Dorsolateral prefrontal cortex (tissue), 122 donors: ENCODE measurements at places on chromosomes 2 and 18.

DNA sequence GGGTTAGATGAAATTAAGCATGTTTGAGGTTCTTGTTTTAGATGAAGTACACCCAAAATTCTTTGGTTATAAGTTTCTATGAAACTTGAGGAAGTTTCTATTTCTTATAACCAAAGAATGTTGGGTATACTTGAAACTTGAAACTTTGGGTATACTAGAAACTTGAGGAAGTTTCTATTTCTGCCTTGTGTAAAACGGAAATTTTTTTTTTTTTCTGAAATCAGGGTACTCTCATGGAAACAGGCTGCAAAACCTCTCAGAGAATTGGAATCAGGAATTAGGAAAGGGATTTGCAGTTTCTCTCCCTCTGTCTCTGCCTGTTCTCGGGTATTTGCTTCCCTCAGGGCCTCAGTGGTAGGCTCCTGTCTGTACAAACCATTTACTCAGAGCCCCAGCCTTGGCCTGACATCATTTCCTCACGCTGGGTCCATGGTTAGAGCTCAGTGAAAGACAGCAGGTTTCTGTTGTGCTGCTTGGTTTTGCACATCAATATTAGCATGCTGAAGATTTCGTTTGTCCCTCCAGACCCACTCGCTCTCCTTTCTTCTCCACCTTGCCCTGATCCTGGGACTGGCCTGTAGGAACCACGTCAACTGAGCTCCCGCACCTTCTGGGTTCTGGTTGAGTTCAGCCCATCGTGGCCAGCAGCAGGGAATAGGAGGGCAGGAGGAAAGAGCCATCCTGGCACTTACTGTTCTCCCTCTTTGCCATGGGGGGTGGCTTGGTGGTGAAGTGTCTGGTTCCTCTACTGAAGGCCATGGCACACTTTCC lies 106.4 kb downstream of the POLR1A start:
- no peak for DNase-seq

DNA sequence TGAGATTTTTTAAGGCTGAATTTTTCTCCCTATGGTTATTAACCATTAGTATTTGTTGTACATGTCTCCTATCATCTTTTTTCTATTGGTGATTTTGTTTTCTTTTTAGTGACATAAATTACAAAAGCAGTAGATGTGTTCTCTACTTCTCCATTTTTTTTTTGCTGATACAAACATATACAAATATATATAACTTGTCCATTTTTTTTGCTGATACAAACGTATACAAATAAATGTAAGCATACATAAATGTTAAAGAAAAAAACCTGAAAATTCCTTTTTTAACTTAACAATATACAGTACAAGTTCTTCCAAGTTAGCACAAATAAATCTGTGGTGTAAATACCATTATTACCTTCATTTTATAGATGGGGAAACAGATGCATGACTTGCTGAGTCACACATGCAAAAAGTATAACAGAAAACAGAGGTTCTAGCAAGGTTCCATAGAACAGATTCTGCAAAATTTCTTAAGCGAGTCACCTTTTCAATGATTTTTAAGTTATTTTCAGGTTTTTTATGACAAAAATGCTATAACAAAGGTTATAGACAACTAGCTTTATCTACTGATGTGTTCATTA lies 2.1 kb downstream of the MSGN1 start:
- DNase-seq, result no peak

DNA sequence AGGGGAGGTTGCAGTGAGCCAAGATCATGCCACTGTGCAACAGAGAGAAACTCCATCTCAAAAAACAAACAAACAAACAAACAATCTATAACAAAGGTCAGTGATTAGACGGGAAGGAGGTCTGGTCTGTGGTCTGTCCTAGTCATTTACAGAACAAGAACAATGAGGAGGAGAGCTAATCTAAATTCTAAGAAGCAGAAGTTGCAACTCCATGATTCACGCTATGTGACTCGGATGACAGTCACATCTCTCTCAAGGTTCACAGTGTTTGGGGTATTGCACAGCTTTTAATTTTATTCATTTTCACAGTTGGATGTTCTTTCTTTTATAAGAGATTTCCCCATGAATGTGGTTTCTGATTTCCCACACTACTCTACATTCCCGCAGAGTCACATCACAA lies 218.7 kb upstream of the PIEZO2 start:
- no peak for DNase-seq

DNA sequence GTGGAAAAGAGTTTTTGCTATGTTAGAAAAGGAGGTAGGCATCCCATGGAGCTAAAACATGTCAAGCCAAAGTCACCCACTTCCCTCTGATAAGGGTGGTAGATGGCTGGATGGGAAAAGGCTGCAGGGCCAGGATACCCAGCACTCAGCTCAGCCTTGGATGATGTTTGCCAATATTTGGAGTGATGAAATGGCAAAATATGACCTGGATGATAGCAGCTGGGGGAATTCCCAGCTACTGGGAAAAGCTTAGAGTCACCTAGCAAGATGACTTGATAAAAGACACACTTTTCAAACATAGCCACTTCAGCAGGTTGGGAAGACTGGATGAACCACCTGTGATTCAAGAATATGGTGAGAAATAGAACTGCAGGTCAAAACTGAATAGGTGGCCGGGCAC lies 10.1 kb downstream of the RFX8 start:
- no peak for DNase-seq

- DNase-seq, result no peak
These were observed 1.8 kb downstream of the ZFP36L2 start for GRCh38 chr2:43224571-43225092.

GRCh38 chr18:49169037-49169521 lies 218.3 kb upstream of the SMAD7 start:
- DNase-seq, result no peak

DNA sequence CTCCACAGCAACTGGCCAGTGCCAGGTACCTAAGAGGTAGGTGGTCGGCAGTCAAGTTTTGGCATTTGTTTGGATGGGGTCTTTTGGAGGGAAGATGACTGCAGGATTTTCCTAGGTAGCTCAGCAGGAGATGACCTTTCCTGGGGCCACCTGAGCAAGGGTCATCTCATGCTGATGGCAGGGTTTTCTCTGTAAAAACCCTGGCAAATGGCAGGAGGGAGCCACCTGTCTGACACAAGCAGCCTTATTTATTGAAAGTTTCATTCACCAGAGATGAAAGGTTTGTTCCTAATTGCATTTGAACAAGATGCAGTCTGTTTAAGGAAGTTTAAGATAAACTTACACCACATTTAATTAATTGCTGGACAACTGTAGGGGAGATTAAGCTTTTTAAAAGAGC lies 31.6 kb upstream of the ACAA2 start:
- DNase-seq, result no peak

DNA sequence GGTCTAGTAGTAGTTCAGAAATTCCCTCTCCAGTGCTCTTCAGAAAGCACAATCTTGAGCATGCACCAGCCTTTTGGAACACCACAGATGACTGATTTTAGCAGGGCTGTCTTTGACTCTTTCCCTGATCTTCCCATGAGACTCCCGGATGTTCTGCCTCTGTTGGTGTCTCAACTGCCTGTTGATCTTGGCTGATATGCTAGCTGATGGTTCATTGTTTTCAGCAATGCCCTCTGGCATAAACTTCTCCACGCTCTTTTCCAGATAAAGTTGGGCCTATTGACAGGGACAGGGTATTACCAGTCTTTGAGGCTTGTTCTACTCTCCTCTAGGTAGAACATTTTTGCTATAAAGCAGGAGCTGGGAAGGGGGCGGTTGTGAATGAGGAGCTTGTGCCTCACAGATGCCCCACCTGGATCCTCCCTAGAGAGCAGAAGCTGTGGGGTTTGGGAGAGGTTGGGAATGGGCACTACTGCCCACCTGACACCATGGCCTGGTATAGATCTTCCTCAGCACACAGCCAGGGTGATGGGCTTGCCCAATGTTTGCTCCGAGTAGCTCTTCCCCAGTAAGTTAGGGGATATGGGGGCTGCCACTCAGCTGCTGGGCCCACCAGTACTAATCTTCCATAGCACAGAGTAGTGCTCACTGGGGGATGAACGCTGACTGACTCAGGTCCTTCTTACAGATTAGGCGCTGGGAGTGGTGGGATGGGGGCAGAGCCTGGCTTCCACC lies 111.3 kb downstream of the PTGR3 start:
- DNase-seq, result no peak

GRCh38 chr2:150234787-150235446 lies 252.6 kb downstream of the RND3 start:
- no peak for DNase-seq

DNA sequence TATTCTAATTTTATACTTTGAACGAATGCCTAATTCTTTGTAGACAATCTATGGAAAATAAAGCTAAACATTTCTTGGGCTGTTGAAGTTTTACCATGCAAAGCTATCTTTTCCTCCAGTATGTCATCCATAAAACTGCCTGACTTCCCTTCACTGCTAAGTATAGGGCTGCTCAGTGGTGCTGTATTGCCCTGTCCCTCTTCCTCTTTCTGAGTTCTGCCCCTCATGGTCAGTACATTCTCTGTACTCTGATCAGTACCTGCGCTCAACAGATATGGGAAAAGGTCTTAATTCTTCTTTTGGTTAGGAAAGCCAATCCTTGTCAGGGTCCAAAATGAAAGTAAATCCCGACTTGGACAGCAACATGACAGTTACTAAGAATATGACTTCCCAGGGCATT lies 321.9 kb downstream of the RAD51AP2 start:
- DNase-seq, result no peak

DNA sequence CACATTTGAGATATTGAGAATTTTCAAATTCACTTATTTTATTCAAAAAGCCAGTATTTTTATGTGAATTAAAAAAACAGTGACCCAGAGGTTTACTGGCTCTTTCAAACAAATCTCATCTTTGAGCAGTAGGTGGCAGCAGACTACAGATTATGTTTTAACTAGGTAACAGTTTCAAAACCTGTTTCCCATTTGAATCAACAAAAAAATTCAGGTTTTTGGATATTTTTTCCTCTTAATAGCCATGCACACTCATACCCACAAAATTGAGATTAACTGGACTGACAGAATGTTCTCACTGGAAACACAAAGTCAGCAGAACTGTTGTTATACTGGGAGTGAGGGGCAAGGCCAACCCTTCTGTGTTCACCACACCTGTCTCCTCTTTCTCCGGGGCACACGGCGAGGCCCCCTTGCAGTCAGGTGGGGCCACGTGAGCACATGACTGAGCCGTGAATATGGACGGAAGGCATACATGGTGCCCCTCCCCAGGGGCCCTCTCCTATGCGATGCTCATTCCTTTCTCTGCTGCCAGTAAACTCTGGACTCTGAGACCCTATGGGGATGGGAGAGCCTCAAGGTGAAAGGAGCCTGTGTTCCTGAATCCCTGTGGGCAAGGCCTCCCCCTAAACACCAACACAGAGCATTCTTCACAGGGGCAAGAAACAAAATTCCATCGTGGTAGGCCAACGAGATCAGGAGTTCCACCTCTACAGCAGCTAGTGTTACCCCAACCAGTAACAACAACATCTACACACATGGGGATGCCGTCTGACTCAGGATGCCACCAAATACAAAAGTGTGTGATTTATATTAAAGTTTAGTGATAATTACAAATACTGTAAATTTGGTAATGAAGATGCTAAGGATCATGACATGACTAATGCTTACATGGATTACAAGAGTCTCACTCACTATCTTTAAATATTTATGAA lies 80.4 kb downstream of the LPIN2 start:
- no peak for DNase-seq

DNA sequence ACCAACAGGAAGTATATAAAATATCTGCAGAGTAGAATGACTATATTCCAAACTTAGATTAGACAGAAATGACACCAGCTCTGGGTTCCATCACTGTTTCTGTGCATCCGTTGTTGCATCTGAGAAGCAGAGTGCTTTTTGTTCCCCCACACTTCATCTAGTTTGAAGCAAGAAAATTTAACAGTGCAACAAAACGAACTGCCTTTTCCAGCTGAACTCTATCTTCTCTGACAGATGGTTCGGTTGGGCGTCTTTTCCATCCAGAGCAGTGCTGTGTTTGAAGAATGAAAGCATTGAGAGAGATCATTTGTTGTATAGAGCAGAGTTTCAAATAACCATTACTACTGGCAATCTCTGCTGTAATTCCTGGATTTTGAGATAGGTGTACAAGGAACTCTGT lies 757.5 kb downstream of the DPP10 start:
- DNase-seq, result no peak

- no peak for DNase-seq
These were observed 29.4 kb downstream of the FAM210A start for GRCh38 chr18:13696961-13697360.

GRCh38 chr2:99743146-99743545 lies 253.3 kb upstream of the REV1 start:
- DNase-seq, result no peak

- no peak for DNase-seq
These were observed 511.6 kb upstream of the CELF4 start for GRCh38 chr18:38077229-38077628.

DNA sequence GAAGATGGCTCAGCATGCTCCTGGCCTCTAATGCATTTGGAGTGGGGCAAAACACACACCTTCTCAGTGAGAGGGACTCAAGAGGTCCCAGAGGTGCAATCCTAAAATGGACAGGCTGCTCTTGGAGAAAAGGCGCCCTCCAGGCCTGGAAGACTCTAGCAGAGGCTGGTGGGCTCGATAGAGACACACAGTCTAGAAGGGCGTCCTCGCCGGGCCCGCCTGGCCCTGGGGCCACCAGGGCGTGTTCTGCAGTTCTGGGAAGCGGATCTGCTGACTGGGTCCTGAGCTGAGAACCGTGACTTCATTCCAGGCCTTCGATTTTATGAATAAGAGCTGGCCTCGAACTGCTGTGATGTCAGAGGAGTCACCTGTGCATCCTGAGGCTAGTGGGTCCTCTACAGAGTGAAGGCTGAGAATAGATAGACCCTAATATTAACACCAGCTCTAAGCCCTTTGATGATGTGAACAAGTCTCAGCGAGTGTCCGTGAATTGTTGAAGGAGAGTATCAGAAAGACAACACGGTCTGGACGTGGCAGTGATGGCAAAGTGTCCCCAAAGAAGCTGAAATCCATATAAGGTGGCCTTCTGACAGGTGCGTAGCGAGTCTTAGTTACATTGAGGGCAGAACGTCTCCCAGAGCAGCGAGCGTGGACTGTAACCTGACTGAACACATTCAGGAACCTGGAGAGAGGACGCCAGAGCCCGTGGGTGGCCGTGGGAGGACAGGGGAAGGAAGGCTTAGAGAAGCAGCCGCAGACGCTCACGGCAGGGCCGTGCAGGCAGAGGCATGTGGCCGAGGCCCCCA lies 136.9 kb downstream of the PTGR3 start:
- no peak for DNase-seq

- DNase-seq, result no peak
These were observed 79.2 kb downstream of the HS1BP3 start for GRCh38 chr2:20571644-20572215.

- no peak for DNase-seq
These were observed 41.7 kb downstream of the ARL5A start for GRCh38 chr2:151786483-151786882.

DNA sequence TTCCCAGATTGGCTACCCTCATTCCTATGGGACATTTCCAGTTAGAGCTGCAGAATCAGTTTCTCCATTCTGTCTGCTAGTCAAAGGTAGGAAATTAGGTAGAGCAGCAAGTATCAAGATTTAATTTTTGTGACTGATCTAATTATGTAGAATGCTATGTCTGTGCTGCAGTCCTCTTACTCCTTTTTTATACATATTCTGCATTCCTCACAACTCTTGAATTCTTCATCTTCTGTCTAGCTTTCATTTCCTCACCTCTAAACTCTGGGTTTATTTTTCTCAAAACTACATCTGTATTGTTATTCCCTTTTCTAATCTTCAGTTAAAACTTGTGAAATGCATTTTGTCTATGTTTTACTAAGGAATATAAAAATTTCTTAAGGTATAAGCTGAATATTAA lies 8.6 kb downstream of the SGO2 start:
- no peak for DNase-seq
